ENCODE measurements at places on chromosomes 7 and 10.

GRCh38 chr7:157599491-157599890, 262.7 kb downstream of the DNAJB6 start:
- DNase-seq, result no peak

GRCh38 chr10:95309958-95310357, 19.2 kb upstream of the PDLIM1 start:
- no peak for DNase-seq

GRCh38 chr7:107874605-107875446, 16.2 kb upstream of the DLD start:
- DNase-seq, result no peak

DNA sequence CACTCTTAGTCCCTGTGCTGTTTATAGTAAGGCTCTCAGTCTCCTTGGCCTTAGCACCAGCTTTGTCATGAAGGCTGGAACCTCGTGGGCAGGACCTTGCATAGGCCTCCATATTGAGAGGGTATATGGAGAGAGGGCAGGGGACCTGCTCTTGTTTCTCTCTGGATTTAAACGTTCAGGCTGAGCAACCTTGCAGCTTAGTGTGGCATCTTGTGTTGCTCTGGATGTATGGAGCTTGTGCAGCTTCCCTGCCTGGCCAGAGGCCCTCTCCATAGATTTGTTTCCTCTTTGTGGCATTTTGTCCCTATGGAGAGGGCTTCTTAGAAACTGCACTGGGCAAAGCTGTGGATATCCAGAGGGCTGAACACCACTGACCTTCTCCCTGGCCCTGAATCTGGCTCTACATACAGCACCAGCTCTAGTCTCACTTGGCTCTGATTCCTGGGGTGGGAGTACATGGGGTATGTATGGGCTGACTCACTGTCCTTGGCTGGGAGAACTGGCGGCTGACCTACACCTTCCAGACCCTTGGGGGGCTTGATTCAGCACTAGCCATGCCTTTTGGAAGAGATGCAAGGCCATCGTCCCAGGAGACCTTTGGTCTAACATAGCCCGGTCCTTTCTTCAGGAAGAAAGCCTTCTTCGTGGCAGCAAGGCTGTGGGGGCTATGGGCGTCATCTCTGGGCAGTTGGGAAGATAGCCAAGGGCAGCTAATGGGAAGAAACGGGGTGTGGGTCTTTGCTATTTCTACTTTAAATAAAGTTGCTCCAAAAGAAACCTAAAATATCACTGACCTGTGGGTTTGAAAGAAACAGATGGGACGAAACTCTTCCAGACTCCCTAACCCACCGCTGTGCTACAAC, 30.5 kb downstream of the ITPRIP start:
- DNase-seq, result no peak

DNA sequence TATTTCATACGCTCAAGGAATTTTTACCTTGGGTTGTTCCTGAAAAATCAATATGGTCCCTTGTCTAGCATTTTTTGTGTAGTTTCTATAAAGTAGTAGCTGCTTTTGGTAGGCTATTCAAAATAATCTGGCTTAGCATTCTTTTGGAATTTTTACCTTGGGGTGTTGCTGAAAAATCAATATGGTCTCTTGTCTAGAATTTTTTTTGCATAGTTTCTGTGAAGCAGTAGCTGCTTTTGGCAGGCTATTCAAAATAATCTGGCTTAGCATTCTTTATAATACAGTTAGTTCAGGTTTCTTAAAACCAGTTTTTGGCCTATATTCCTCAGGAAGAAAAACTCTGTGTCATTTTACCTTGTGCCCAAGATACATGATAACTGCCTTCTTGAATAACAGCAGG, 301.9 kb downstream of the SUGCT start:
- no peak for DNase-seq

DNA sequence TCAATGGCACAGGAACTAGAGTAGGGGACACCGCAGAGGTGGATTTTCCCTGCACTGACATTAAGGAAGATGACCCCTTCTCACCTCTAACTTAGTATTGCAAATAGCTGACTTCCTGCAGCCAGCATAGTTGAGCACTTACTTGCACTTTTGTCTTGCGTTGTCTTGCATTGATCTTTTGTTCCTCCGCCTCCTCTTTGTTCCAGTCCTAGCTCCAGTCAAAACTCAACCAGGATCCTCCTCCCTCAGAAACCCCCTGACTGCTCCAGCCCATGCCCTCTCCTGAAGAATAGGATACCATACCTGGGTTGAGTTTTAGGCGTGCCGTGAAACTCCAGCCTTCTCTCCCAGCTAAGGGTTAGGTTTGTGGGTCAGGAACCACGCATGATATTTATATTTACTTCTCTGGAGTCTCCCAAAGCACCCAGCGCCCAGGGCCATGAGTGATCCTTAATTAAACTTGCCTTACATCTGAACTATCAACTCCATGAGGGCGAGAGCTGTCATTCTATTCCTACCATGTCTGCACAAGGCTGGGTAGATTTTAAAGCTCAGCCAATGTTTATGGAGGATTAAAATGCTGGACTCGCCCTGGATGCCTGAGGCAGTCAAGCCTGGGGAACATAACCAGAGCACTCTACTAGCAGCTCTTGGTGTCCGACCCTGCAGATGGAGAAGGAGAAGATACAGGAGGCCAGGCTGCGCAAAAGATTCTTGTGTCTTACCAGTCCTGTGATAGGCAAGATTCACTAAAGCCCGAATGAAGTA, 14.1 kb downstream of the ZNF467 start:
- no peak for DNase-seq

- DNase-seq, result no peak
Observed at GRCh38 chr7:54743580-54743979, 15.4 kb downstream of the SEC61G start.

- no peak for DNase-seq
Observed at GRCh38 chr7:132187869-132188789, 388.1 kb downstream of the PLXNA4 start.

GRCh38 chr7:158094671-158095226, 492.9 kb downstream of the PTPRN2 start:
- no peak for DNase-seq

DNA sequence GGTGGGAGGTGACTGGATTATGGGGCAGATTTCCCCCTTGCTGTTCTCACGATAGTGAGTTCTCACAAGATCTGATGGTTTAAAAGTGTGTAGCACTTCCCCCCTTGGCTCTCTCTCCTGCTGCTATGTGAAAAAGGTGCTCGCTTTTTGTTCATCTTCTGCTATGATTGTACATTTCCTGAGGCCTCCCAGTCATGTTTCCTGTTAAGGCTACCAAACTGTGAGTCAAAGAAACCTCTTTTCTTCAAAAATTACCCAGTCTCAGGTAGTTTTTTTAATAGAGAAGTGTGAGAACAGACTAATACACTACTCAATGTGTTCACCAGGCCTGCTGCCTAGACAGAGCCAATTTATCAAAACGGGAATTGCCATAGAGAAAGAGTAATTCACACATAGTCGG, 49.7 kb downstream of the SDHAF3 start:
- no peak for DNase-seq

- no peak for DNase-seq
Observed at GRCh38 chr10:17229717-17229966, 1.6 kb downstream of the VIM start.

GRCh38 chr10:113485736-113486135, 67.1 kb upstream of the HABP2 start:
- no peak for DNase-seq

DNA sequence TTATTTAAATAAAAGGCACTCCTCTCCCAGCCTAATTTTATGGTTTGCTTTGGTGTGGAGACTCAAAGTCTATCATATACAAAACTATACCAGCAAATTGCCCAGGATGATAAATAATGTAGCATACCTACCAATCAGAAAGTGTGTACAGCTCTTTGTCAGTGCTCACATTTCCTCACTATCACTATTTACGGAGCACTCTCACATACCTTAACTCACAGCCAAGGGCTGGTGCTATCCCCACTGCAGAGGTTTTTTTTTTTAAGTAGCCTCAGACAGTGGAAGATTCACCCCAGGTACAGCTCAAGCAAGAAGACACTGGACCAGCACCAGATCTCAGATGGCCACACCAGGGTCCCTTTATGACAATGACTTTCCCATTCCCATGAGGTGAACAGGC, 2.5 kb downstream of the PDLIM1 start:
- no peak for DNase-seq

DNA sequence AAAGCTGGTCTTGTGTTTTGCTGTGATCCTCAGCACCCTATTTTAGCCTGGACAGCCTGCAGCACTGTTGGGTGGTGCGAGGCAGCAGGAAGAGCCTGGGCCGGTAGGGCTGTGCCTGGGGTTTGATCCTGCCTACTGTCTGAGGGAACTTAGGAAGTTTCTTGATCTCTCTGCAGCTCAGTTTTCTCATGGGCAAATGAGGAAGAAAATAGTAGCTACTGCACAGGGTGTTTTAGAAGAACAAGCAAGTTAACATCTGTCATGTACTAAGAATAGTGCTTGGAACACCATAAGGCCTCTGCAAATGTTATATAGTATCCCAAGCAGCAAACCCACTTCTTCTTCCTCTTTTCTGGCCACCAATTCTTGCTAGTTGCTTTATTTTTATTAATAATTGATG, 12.0 kb upstream of the AGR2 start:
- no peak for DNase-seq

- DNase-seq, result no peak
Observed at GRCh38 chr7:40582539-40582938, 447.7 kb downstream of the SUGCT start.

GRCh38 chr10:110460111-110460809, 37.4 kb upstream of the DUSP5 start:
- no peak for DNase-seq

Data from stimulated activated CD8-positive, alpha-beta memory T cell treated with anti-CD3 and anti-CD28 coated beads, Interleukin-4, amount 100 ng/mL, for 1 hour (primary cell).